ENCODE measurements at places on chromosomes 6 and 20.

- no peak for DNase-seq
These were observed 248.3 kb downstream of the GRM1 start for GRCh38 chr6:146277142-146277541.

- DNase-seq: peak; percentile 30
These were observed at the start of gene ZBTB2 for GRCh38 chr6:151391471-151392413. Gene ZBTB2, minus strand, starts transcription at chr6:151391559. Its CDS starts 17,922 bp downstream, at chr6:151373637.

- DNase-seq: no peak
These were observed 163.5 kb upstream of the SHLD1 start for GRCh38 chr20:5586720-5587119.

DNA sequence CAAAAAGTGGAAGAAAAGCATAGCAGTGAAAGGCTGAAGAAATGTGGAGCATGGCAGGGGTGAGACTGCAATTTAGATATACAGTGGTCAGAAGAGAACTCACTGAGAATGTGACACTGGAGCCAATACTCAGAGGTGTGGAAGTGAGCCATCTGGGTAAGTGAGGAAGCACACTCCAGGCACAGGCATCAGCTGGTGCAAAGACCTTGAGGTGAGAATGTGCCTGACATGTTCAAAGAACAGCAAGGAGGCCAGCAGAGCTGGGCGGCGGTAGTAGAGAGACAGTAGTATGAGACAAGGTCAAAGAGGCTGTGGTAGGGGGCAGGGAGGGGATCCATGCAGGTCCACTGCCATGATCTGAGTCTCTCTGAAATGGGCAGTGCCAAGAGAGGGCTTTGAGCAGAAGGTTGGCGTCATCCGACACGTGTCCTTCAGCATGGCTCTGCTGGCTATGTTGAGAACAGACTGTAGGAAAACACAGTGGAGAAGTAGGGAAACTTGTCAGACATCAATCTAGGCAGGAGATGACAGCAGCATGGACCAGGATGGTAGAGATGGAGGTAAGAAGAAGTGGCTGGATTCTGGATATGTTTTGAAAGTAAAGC, 84.4 kb downstream of the PLCG1 start:
- DNase-seq: no peak

GRCh38 chr6:108359901-108360882, 65.3 kb downstream of the AFG1L start:
- no peak for DNase-seq

Measured in SHP77 treated with DMSO at 0.1 percent for 48 hours (cell line).